Endothelial cell (in vitro differentiated cells): ENCODE measurements at places on chromosomes 16 and 17.

DNA sequence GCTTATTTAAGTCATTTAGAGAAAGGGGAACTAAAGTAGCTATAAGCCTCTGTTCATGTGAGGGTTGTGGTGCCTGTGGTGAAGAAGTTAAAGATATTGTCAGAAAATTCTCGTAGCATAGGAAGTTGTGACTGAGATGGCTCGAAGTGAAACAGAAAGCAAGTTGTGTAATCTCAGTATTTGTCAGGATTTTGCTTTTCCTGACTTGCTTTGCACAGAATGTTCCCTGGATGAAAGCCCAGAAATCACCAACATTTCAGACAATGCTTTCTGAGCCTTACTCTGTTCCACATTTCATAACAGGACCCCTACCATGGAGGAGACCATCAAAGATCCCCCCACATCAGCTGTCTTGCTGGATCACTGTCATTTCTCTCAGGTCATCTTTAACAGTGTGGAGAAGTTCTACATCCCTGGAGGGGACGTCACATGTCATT is 10.6 kb downstream of the CALCOCO2 start:
- DNase-seq = no peak

- DNase-seq = no peak
Observed at GRCh38 chr17:42233156-42233555, 38.9 kb upstream of the GHDC start.

DNA sequence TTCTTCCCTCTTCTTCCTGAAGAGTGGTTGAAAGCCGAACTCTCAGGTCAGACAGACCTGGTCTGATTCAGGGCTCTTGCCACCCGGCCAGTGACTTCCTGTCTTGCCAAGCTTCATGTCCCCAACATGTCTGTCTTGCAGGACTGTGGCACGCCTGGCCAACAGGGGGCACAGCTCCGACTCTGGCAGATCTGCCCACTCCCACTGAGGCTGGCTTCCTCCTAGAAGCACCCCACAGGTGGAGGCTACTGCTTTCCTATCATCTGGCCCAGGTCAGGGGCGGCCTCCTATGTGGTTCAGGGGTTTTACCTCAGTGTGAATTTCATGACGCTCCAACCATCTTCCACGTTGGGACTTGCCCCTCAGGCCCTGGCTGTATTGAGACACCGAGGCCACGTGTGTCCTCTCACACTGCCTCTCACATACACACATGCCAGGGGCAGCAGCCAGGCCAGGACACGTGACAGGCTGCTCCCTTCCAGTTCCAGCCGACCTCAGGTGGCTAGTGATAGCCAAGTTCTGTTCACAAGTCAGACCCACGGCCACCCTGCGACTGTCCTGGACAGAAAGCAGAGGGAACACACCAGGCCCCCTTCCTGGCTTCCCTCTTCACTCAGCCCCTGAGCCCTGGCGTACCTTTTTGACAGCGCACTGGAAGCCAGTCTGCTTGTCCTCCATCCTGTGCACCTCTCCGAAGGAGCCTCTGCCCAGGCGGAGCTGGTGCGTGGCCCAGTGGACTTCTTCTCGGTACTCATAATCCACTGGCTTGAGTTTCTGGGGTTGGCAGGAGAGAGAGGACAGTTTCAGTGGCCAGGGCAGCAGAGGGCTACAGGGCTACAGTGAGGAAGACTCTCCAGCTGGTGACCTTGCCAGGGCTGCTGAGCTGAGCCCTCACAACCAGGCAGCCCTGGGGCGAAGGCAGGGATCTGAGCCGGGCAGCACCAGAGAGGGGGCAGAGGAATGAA is 22.6 kb upstream of the SPATA32 start:
- peak; percentile 30 for DNase-seq

DNA sequence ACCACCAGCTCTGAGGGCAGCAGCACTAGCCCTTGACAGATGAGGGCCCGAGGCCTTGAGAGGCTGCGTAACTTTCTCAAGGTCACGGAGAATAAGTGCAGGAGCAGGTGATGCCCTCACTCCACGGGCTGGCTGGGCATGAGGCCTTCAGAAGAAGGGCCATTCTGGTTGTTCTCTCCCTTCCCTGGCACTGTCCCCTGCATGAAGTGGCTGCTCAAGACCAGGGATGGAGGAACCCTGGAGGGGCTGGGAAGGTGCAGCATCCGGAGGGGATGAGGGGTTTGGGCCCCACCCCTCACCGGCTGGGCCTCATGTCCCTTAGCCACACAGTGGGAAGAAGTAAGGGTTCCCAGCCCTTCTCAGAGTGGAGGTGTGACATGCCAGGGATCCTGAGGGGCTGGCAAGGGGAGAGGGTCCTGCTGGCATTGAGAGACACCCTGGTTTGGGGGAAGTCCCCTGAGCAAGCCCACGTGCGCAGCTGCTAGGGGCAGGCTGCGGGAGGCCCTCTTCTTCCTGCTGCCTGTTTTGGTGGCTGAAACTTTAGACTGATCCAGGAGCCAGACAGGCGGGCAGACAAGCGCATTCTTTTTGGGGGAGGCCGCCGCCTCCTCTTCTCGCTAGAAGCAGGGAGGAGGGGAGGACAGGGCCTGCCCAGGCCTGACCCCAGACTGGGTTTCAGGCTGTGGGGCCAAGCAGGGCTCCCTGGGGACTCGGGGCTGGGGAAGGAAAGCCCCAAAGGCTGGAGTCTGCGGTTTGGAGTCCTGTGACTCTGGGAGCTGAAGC is 74.0 kb downstream of the N4BP1 start:
- DNase-seq = no peak

DNA sequence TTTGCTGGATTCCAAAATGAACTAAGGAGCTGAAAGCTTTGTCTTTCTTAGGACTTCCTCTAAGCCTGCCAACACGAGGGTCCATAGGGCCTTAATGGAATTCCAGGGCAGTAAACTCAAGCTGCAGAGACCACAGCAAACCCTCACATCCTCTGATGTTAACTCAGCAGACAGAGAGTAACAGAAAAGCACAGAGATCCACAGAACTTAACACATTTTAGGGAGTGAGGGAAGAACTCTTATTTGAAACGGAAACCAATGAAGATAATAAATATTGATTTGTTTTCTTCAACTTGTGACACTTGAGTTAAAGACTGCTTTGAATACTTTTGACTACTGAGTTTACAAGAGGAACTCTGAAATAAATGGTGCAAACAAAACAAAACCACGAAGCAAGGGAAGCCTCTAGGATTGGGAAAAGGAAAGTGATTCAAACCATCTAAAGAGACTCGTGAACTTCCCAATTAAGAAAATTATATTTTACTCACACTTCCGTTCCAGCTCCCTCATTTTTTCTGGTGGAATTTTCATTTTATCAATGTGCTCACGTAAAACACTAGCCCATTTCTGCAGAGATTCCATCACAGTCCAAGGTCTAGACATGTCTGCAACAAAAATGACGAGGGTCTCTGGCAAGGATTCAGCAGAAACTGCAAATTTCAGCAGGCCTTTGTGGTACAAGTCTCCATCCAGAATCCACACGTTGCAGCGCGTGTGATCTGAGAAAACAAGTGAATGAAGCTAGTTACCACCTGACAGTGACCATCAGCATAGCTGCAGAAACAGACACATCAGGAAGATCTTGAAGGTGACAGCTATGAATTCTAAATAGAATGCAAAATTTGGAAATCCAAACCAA is 9.2 kb downstream of the DYNC1LI2 start:
- no peak for DNase-seq
